Mesenchymal stem cell (in vitro differentiated cells and primary cell): ENCODE measurements at places on chromosomes 4 and X.

GRCh38 chrX:54386314-54386713, 28.5 kb upstream of the WNK3 start:
- no peaks in the 10 kb centered on the region for H3K4me1 ChIP-seq
- H3K4me3 ChIP-seq, result no peak overlapping the region
- H3K27me3 ChIP-seq, result no peaks in the 10 kb centered on the region
- no peaks in the 10 kb centered on the region for H3K36me3 ChIP-seq
- H3K27ac ChIP-seq, result no peak overlapping the region

GRCh38 chr4:2702361-2702760, 53.8 kb downstream of the TNIP2 start:
- H3K4me3 ChIP-seq, result no peak overlapping the region
- DNase-seq, result no peak
- no peak overlapping the region for H3K27ac ChIP-seq
- H3K36me3 ChIP-seq, result peaks cover 84% of the 10 kb centered on the region
- peaks cover 3% of the 10 kb centered on the region for H3K4me1 ChIP-seq

GRCh38 chr4:53306729-53307128, 59.1 kb downstream of the SCFD2 start:
- no peaks in the 10 kb centered on the region for H3K36me3 ChIP-seq
- H3K27ac ChIP-seq, result no peak overlapping the region
- H3K27me3 ChIP-seq, result no peaks in the 10 kb centered on the region
- H3K4me3 ChIP-seq, result peak overlapping the region; percentile 46
- no peaks in the 10 kb centered on the region for H3K4me1 ChIP-seq

- no peak overlapping the region for H3K27ac ChIP-seq
- no peaks in the 10 kb centered on the region for H3K36me3 ChIP-seq
- peak; percentile 62 for DNase-seq
- H3K4me3 ChIP-seq, result no peak overlapping the region
- H3K4me1 ChIP-seq, result no peaks in the 10 kb centered on the region
These were observed 113.0 kb downstream of the ARX start for GRCh38 chrX:24902806-24903205.

GRCh38 chr4:19945501-19945900, 306.2 kb upstream of the SLIT2 start:
- DNase-seq, result no peak
- H3K4me1 ChIP-seq, result peaks cover 7% of the 10 kb centered on the region
- peak overlapping the region; percentile 18 for H3K27ac ChIP-seq
- H3K36me3 ChIP-seq, result no peaks in the 10 kb centered on the region
- peak overlapping the region; percentile 12 for H3K4me3 ChIP-seq

GRCh38 chr4:180086480-180087190, 2156.6 kb upstream of the TENM3 start:
- DNase-seq, result no peak
- no peaks in the 10 kb centered on the region for H3K4me1 ChIP-seq
- H3K4me3 ChIP-seq, result no peak overlapping the region
- H3K27ac ChIP-seq, result no peak overlapping the region

DNA sequence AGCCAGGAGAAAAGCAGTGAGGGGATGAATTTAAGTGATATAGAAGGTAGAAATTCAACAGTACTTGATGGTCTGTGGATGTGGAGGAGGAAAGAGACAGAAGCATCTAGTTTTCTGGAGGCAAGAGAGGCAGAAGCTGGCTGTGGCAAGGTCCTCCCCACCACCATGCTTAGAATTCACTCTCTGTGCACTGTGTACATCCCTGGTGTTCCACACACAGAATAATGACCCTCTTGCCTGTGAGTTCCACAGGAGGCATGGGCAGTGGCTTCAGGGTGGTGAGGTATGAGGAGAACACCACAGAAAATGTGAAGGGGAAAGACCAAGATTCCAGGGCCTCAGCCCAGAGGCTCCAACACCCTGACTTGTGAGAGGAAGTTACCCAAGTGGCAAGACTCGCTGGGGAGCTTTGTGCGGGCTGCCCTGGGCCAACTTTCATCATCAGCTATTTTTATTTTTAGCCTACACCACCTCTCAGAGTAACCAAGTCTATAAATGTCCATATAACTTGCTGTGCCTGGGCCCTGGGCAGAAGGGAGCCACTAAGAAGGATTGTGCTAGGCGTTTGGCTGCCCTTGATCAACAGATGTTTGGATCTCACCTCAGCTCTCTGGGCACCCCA, 7.8 kb upstream of the INTS6L start:
- peaks cover 5% of the 10 kb centered on the region for H3K4me1 ChIP-seq
- no peaks in the 10 kb centered on the region for H3K27me3 ChIP-seq
- H3K27ac ChIP-seq, result no peak overlapping the region
- no peaks in the 10 kb centered on the region for H3K36me3 ChIP-seq
- no peak overlapping the region for H3K4me3 ChIP-seq

DNA sequence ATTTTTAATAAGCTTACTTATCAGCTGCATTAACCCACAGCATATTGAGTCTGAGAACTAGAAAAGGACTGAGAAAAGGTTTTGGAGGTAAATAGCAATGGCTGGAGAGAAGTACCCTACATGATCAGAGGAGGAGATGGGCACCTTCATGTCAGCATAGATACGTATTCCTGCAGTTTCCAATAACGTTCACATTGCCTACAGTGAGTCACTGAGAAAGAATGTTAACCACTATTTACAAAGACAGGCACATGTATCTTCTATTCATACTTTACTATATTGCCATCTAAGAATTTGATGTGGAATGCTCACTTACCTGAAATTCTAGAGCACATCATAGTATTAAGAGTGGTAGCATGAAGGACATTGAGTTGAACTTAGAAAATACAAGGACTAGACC, 92.5 kb downstream of the TLL1 start:
- no peak overlapping the region for H3K27ac ChIP-seq
- no peak for DNase-seq
- H3K36me3 ChIP-seq, result no peaks in the 10 kb centered on the region
- no peaks in the 10 kb centered on the region for H3K4me1 ChIP-seq
- H3K27me3 ChIP-seq, result no peaks in the 10 kb centered on the region

- H3K36me3 ChIP-seq, result no peaks in the 10 kb centered on the region
- H3K4me3 ChIP-seq, result no peak overlapping the region
- H3K27me3 ChIP-seq, result no peaks in the 10 kb centered on the region
- no peak overlapping the region for H3K27ac ChIP-seq
These were observed 492.1 kb upstream of the SMIM31 start for GRCh38 chr4:164261831-164262230.

DNA sequence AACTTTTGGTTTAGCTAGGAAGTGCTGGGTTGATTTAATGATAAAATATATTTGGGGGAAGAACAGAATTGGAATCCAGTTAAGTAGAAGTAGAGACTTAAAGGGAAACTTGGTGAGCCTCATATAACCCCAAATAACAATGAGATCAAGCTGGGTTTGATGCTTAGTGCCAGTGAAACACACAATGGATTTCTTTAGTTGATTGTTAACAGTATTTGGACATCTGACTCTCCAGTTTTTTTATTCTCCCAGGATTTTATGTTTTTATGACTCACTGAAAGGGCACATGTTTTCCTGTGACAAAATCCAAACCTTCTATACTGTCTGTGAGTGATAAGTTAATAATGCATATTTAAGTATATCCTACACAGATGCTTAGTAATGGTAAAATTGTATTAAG, 2.7 kb upstream of the NEUROG2 start:
- DNase-seq, result no peak
- H3K27ac ChIP-seq, result no peak overlapping the region
- H3K4me1 ChIP-seq, result peaks cover 35% of the 10 kb centered on the region
- peaks cover 94% of the 10 kb centered on the region for H3K27me3 ChIP-seq

GRCh38 chr4:2587213-2587823, 50.9 kb downstream of the FAM193A start:
- no peak overlapping the region for H3K27ac ChIP-seq
- H3K27me3 ChIP-seq, result no peaks in the 10 kb centered on the region

DNA sequence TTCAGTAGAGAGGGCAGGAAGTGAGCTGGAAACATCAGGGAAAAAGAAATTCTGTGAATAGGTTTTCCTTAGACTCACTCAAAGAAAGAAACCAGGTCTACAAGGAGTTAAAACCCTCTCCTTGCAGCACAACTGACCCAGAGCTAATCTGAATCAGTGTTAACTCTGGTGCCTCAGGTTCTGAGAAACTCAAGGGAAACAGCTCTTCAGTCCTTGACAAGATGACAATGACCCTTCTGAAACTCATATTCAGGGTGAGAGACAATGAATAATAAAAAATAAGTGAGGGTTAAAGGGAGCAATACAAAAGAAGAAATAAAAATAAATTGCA, 903.6 kb downstream of the STPG2 start:
- no peak for DNase-seq
- no peaks in the 10 kb centered on the region for H3K27me3 ChIP-seq
- no peak overlapping the region for H3K27ac ChIP-seq
- H3K4me3 ChIP-seq, result no peak overlapping the region
- H3K36me3 ChIP-seq, result no peaks in the 10 kb centered on the region
